Mesothelial cell of epicardium (in vitro differentiated cells): ENCODE measurements at places on chromosomes 13 and 19. TPM values are rescaled to one million over a fixed set of nuclear protein-coding genes. Genes with fewer than 3 reads are reported as not detected.
A peak's percentile ranks its signal among the peaks of the same experiment; 100 is the strongest.

ZNF681 gene
- total RNA-seq, result 7.3 to 9.0 TPM (median 8.8 TPM) in 3 replicates

DNA sequence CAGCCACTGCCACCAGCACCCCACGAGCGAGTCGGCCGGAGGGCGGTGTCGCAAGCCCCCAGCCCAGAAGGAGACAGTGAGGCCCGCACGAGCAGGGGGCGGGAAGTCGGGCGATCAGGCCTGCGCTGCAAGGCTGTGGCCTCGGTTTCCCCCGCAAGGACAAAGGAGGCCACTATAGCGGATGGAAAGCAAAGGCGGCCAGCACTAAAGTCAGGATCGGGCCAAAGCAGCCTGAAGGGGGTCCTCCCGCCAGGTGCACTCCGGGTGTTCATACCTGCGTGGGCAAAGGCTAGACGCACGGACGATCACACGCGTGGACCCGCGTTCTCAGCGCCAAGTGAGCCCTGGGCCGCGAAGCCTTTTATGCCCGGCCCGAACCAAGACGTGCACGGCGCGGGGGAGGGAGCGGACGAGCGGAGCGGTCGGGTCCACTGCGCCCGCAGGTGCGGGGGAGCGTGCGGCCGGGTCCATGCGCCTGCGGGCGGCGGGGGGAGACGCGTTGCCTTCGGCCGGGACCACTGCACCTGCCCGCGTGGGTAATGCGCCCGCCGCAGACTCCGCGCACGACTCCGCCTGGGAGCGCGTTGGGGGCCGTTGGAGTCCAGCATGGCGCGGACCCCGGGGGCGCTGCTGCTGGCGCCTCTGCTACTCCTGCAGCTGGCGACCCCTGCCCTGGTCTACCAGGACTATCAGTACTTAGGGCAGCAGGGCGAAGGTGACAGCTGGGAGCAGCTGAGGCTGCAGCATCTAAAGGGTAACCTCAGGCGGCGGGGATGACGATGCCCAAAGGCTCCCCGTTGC lies at the start of the genes PRDX2 and THSD8:
PRDX2 (minus strand) TSS at position 335 of the 801 bp plus-strand sequence. CDS start 539 bp downstream, outside the sequence.
THSD8 (plus strand) TSS at position 604 of the 801 bp plus-strand sequence; CDS start at position 607, 3 bp downstream.
- H3K27me3 ChIP-seq, result no peaks in the 10 kb centered on the region
- H3K27ac ChIP-seq, result peak within 1 kb of the TSS; percentile 76
- peaks cover under 1% of the 10 kb centered on the region for H3K36me3 ChIP-seq

- H3K4me3 ChIP-seq, result no peak overlapping the region
- H3K27me3 ChIP-seq, result peaks cover 11% of the 10 kb centered on the region
- H3K4me1 ChIP-seq, result no peaks in the 10 kb centered on the region
- H3K27ac ChIP-seq, result no peak overlapping the region
These were observed 126.2 kb downstream of the ZIC5 start for GRCh38 chr13:99845161-99845874.

TBC1D4 gene
- 20.5 to 21.1 TPM (median 21.0 TPM) in 3 replicates for total RNA-seq

- no peaks in the 10 kb centered on the region for H3K27me3 ChIP-seq
- no peak overlapping the region for H3K4me3 ChIP-seq
- no peaks in the 10 kb centered on the region for H3K36me3 ChIP-seq
- peaks cover 32% of the 10 kb centered on the region for H3K4me1 ChIP-seq
- no peak for DNase-seq
These were observed 150.8 kb downstream of the FLT1 start for GRCh38 chr13:28344163-28344562.

ZNF563 gene
- 3.9 to 5.0 TPM (median 4.5 TPM) in 3 replicates for total RNA-seq

- DNase-seq, result no peak
- H3K27me3 ChIP-seq, result peaks cover 32% of the 10 kb centered on the region
- H3K4me3 ChIP-seq, result no peak overlapping the region
- no peaks in the 10 kb centered on the region for H3K4me1 ChIP-seq
- no peaks in the 10 kb centered on the region for H3K36me3 ChIP-seq
These were observed 152.5 kb downstream of the IER2 start for GRCh38 chr19:13302526-13303270.

DNA sequence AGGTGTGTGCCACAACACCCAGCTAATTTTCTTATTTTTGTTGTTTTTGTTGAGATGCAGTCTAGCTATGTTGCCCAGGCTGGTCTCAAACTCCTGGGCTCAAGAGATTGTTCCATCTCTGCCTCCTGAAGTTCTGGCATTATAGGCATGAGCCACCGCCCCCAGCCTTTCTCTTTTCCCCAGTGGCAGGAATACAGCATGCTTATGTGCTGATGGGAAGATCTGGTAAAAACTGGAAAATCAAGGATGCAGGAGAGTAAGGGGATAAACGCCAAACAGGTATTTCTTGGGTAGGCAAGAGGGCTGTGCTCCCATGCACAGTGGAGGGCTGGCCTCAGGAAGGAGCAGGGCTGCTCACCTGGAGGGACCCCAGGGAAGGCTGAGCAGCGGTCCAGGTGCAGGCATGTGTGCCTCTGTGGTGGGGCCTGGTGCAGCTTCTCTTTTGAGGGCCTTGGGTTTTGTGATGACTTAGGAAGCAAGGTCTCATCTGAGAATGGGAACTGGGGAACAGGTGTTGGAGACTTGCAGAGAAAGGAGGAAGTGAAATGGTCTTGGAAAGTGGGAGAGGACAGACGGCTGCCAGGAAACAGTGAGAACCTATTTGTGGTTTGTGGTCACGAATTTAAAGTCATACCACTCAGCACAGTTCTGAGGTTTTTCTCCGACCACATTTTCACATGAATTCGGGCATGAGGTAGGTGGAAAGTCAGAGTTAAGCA lies 106.5 kb downstream of the TEX26 start:
- H3K4me3 ChIP-seq, result no peak overlapping the region
- H3K4me1 ChIP-seq, result peaks cover 18% of the 10 kb centered on the region
- H3K27me3 ChIP-seq, result no peaks in the 10 kb centered on the region
- H3K36me3 ChIP-seq, result no peaks in the 10 kb centered on the region

DNA sequence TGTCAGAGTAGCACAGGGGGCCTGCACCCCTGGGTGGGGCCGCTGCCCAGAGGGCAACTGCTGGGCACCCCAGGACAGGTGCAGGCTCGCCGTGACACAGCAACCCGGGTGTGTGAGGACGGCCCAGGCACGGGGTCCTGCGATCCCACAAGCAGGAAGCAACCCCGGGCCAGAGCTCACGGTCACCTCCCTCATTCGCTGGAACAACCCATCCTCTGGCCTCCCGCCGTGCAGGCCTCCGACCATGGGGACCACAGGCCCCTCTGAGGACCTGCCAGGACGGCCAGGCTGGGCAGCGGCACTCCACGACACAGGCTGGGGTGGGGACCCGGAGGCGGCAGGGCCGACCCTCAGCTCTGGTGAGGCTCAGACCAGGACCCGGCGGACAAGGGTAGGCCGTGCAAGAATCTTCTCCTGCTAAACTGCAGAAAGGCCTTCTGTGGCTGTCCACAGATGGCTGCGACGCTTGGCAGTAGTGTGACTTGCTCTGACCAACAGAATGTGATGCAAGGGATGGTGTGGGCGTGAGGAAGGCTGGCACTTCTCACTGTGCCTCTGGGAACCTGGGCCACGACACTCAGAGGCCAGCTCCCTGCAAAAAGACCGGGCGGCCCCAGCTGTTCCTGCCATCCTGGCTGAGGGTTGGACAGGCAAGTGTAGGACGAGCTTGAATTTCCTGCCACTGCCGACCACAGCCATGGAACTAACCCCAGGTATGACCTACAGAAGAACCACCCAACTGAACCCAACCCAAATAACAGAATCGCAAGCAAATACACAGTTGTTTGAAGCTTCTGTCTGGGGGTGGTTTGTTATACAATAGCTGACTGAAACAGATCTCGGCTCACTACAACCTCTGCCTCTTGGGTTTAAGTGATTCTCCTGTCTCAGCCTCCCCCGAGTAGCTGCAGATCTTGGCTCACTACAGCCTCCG lies 26.5 kb downstream of the PIP5K1C start:
- no peak overlapping the region for H3K4me3 ChIP-seq
- H3K27ac ChIP-seq, result no peak overlapping the region
- peaks cover 18% of the 10 kb centered on the region for H3K4me1 ChIP-seq
- H3K36me3 ChIP-seq, result no peaks in the 10 kb centered on the region
- H3K27me3 ChIP-seq, result no peaks in the 10 kb centered on the region

DNA sequence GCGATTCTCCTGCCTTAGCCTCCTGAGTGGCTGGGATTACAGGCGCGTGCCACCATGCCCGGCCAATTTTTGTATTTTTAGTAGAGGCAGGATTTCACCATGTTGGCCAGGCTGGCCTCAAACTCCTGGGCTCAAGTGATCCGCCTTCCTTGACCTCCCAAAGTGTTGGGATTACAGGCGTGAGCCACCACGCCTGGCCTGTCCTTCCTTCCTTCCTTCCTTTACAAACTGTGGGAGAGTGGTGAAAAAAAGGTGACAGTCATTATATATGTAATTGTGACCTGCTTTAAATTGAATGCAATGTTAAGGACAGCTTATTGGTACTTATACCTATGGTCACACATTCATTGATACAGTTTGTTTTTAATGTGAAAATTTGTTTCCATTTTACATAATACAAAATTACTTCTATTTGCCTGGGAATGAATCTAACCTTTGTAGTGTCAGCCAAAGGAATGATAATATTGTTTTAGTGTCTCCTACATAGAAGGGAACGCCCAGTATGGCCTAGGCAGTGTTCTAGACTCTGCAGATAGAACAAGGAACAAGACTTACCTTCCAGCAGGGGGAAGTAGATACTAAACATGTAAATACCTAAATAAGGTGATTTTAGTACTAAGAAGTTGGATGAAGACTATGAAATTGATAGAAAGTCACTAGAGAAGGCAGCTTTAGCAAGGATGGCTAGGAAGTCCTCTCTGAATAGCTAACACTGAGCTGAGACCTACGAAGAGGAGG lies 146.3 kb downstream of the GGACT start:
- H3K4me3 ChIP-seq, result no peak overlapping the region
- peak overlapping the region; percentile 3 for H3K27ac ChIP-seq
- H3K4me1 ChIP-seq, result peaks cover 12% of the 10 kb centered on the region
- peaks cover 10% of the 10 kb centered on the region for H3K36me3 ChIP-seq

FAM187B gene
- not detected in 3 replicates for total RNA-seq

TNPO2 gene
- total RNA-seq, result 105 to 116 TPM (median 105 TPM) in 3 replicates

GRCh38 chr13:76936763-76937162 lies 11.5 kb upstream of the ACOD1 start:
- no peaks in the 10 kb centered on the region for H3K36me3 ChIP-seq
- H3K27me3 ChIP-seq, result no peaks in the 10 kb centered on the region
- H3K4me3 ChIP-seq, result no peak overlapping the region
- no peak overlapping the region for H3K27ac ChIP-seq
- no peak for DNase-seq

TMC4 gene
- 57.6 to 69.5 TPM (median 63.5 TPM) in 3 replicates for total RNA-seq

- no peaks in the 10 kb centered on the region for H3K36me3 ChIP-seq
- peak overlapping the region; percentile 57 for H3K4me3 ChIP-seq
- H3K27ac ChIP-seq, result peak overlapping the region; percentile 74
- H3K4me1 ChIP-seq, result peaks cover 13% of the 10 kb centered on the region
- H3K27me3 ChIP-seq, result no peaks in the 10 kb centered on the region
These were observed 188.0 kb downstream of the TDRD3 start for GRCh38 chr13:60584976-60585375.

GRCh38 chr13:87035526-87035925 lies 635.6 kb upstream of the SLITRK5 start:
- no peaks in the 10 kb centered on the region for H3K27me3 ChIP-seq
- H3K27ac ChIP-seq, result no peak overlapping the region
- H3K4me3 ChIP-seq, result no peak overlapping the region
- no peaks in the 10 kb centered on the region for H3K36me3 ChIP-seq

RFXAP gene
- 13.6 to 14.1 TPM (median 14.0 TPM) in 3 replicates for total RNA-seq

PNPLA6 gene
- total RNA-seq, result 100 to 117 TPM (median 112 TPM) in 3 replicates

DNA sequence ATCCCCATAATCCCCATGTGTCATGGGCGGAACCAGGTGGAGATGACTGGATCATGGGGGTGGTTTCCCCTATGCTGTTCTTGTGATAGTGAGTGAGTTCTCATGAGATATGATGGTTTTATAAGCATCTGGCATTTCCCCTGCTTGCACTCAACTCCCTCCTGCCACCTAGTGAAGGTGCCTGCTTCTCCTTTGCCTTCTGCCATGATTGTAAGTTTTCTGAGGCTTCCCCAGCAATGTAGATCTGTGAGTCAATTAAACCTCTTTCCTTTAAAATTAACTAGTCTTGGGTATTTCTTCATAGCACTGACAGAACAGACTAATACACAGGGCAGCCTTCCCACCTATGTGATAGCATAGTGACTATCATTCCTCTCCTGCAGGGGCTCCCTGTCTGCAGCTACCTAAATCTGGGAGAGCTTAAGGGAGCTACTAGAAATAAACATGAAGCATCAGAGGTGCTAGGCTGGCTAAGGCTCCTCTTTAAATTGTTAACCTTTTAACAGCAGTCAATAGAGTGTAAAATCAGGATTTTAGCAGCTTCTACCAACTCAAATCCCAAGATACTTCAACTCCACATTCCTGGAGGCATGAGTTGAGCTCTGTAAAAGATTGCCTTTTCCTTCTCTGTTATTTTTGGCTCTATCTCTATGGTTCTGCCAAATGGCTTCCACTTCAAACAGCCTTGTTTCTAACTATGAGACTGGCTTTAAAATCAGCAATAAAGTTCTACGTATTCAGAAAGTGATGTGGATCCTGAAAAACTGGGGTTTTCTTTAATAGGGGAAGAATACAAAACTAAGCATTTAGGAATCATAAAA lies 112.3 kb downstream of the VWA8 start:
- H3K36me3 ChIP-seq, result peaks cover 41% of the 10 kb centered on the region
- H3K27ac ChIP-seq, result peak overlapping the region; percentile 26

DNA sequence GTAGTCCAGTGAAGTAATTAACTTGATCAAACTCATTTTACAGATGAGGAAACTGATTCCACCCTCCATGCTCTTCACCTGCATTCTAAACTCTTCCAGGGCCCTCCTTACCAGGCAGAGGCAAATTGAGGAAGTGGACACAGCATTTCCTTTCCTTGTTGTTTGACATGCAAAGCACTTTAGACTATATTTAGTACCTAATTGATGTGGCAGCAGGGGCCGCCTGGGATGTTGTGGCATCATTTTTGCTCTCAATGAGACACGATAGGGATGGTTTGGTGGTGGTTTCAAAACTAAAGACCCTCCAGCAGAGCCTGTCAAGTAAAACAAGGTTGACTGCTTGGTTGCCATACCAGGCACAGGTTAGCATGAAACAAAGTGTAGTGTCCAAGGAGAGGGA lies 7.9 kb downstream of the SIPA1L3 start:
- H3K4me3 ChIP-seq, result no peak overlapping the region
- peaks cover under 1% of the 10 kb centered on the region for H3K4me1 ChIP-seq
- peaks cover 11% of the 10 kb centered on the region for H3K36me3 ChIP-seq
- DNase-seq, result no peak
- H3K27me3 ChIP-seq, result no peaks in the 10 kb centered on the region
- H3K27ac ChIP-seq, result no peak overlapping the region

NLRP5 gene
- not detected in 3 replicates for total RNA-seq

- DNase-seq, result peak; percentile 93
- H3K27ac ChIP-seq, result peak within 1 kb of the TSS; percentile 97
- peak within 1 kb of the TSS; percentile 96 for H3K4me3 ChIP-seq
- H3K36me3 ChIP-seq, result peaks cover 14% of the 10 kb centered on the region
- H3K4me1 ChIP-seq, result peaks cover 37% of the 10 kb centered on the region
These were observed at the start of gene KDELR1 for GRCh38 chr19:48391100-48392005. Gene KDELR1 (minus strand): TSS chr19:48391551. CDS start chr19:48391358, 193 bp downstream.

PLIN5 gene
- 0.27 to 0.45 TPM (median 0.38 TPM) in 3 replicates for total RNA-seq
